ENCODE measurements at places on chromosomes 13 and 19.

DNA sequence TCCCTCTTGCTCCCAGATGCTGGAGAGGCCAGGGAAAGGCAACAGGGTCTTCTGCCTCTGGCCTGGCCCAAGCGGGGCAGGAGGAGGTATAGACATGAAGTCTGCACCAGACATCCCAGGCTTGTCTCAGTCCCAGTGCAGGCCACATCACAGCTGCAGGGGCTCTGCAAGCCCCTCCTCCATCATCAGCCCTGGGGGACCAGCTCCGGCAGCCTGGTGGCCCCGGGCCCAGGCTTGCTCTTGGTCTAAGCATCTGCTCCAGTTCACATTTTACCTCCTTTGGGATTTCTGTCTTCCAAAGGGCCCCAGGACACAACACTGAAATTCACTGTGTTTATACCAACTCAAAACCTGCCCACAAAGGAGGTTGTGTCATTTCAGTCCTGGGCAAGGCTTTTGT lies 359.4 kb downstream of the ZNF536 start:
- DNase-seq, result no peak

DNA sequence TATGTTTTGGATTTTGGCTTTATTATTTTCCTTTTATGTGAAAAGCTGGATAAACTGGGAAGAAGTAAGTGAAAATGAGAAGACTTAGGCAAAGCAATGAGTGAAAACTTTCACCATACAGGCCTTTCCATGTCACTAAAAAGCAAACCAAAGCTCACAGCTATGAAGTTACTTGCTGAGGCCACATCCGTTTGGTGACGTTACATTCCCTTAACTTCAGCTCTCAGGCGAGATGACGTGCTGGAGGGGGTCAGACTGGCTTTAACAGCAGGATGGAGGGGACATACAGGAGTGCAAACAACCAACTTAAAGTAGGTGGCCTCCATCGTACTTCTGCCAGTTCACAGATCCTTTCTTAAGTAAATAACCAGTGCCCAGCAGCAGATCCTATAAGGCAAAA lies 522.3 kb downstream of the MYO16 start:
- no peak for DNase-seq

DNA sequence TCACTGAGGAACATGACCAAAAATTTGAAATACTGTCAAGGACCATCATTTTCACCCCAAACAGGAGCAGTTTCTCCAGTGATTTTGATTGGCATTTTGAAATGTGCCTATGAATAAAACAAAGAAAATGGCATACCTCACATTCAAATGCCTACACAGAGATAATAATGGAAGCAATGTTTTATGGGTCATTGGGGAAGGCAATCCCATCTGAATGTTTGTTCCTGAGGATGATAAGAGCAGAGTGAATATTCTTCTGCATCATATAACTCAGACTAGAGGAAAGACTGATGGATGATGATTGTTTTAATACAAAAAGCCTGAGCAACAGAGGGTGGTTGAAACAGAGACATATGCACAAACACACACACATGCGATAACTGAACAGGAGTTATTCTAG lies 2749.9 kb downstream of the PCDH9 start:
- DNase-seq, result no peak

- no peak for DNase-seq
These were observed 165.2 kb downstream of the SHISA2 start for GRCh38 chr13:25886438-25887214.

- peak; percentile 79 for DNase-seq
These were observed at the start of gene ESD for GRCh38 chr13:46796515-46797474. ESD (minus strand) TSS chr13:46797161; CDS start chr13:46791413, 5,748 bp downstream.

DNA sequence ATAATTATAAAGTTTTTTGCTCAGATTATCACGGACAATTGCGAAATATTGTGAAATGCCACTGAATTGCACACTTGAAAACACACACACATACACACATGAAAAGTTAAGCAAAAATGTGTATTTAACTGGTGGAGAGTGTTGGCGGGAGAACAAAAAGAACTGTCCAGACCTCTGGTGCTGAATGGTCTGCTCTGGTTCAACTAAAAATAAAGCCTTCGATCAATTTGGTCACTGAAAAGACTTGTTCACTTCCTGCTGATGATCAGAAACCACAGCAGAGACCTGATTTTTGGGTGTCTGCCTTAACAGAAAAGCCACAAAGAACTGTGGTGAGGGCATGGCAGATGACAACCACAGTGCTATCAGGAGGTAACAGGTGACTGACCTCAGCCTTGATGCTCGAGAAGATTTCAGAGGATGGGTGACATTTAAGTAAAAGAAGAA lies 4.0 kb upstream of the IGFL1 start:
- no peak for DNase-seq

DNA sequence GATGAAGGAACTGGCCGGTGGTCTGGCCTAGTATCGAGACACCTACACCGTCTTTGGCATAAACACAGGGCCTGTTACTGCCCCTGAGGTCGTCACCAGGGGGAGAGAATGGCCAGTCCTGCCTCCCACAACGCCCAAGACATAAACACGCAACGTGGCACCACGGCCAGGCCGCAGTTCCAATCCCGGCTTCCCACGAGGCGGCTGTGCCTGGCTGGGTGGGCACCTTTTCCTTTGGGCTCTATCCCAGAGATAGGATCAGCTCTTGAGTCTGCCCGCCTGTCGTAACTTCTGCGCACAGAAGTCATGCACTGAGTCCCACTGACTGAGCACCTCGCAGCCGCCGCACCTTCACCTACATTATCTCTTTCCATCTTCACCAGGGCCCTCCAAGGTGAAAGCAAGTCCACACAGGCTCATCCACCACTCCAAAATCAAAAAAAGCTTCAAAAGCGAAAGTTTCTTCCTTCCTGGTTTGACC lies 1.1 kb downstream of the MIER2 start:
- no peak for DNase-seq

DNA sequence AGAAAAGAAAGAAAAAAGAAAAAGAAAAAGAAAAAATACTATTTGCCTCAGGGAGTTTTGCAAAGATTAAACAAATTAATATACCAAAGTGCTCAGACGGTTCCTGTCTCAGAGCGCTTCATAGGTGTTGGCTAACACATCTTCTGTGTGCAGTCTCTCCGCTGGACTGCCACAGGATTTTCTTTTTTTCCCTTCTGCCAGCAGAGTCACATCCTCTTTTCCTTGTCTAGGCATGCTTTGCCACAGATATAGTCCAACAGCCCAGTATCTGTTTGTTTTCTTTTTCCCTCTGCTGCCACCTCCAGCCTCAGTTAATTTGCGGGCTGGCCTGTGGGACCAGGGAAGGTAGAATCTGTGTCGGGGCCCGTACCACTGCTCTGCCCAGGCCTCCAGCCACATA lies 3.4 kb upstream of the URAD start:
- DNase-seq, result no peak

DNA sequence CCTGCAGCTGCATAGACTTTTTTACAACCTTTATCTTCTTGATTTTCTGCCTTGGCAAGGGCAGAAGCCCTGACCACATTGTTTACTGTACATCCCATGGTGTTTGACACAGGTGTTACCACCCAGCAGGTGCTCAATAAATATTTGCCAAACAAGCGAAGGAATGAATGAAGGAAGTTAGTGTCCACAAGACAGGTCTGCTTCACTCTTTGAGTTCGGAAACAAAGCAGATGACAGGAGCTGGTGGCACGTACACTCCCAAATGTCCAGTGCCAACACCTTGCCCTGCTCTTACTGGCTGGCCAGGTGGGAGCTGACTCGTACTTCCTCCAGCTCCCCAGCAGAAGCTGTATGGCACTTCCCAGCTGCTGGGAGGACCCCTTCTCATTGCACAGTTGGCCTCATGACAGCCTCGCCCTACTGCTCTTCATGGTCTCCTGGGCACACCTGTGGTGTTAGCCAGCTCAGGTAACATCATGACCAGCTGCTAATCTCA lies 22.0 kb upstream of the MUC16 start:
- no peak for DNase-seq

DNA sequence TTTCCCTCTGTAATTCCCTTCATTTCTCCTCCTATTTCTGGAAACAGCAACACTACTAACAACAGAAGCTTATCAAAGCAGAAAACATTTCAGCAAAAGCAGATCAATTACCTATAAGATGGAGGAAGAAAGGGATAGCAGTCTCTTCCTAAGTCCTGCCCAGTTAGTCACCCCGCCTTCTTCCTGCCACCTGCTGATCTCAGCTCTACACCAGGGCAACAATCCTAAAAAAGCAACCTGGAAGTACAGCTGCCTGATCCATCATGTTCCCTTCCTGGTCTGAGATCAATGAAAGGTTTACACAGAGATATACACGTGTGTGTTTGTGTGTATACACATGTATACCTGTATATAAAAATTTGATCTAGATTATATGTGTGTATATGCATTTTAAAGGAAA lies 59.4 kb downstream of the TSC22D1 start:
- DNase-seq, result no peak

- DNase-seq, result no peak
These were observed 9.9 kb downstream of the N4BP2L1 start for GRCh38 chr13:32417995-32418394.

GRCh38 chr19:18388100-18388959 lies 2.4 kb downstream of the GDF15 start:
- peak; percentile 62 for DNase-seq

DNA sequence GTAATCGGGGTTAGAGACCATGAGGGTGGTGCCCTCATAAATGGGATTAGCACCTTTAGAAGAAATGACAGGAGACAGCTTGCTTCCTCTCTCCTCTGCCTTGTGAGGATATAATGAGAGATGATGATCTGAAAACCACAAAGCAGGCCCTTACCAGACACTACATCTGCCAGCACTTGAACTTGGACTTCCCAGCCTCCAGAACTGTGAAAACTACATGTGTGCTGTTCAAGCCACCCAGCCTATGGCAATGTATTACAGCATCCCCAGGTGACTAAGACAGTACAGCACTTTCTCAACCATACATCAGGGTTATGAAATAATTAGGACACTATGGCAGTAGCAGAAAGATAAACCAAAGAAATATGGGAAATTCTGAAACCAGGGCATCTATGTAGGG lies 7.4 kb downstream of the ZNF564 start:
- DNase-seq, result no peak

- DNase-seq, result no peak
These were observed 3.7 kb upstream of the PEX11G start for GRCh38 chr19:7492558-7492957.

- no peak for DNase-seq
These were observed 550 bp downstream of the ZNF383 start for GRCh38 chr19:37218592-37218935.

DNA sequence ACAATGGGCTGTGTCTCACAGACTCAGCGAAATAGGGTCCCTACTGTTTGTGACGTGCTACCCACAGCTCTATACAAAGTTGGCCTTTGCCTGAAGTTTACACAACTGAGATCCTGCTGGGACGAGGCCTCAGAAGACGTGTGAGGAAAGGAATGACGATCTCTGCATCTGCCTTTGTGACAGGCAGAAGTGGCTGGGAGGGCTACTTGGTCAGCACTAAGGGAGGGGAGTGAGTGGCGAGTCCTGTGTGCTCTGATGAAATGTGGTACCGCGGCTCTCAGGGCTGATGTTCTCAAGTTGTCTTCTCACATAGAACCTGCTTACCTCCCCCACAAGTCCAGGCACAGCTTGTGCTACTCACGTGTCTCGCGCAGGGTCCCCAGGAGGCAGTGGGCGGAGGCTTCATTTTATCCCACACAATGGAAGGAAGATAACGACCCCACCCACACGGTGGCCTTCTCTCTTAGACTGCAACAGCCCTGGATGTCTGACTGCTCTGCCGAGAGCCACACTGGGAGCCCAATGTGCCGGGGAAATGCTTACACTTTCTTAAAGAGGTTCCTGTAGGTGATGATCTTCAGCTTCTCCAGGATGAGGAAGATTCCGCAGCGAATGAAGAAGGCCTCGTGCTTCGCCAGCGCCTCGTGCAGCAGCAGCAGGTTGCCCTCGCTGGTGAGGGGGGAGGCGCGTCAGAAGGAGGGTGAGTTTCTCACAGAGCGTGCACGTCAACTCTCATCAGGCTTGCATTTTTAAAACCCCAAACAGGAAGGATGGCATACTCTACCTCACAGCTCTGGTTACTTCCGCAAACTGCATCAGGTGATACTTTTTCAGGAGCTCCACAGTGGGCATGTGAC lies 21.2 kb downstream of the PROZ start:
- DNase-seq, result no peak

- no peak for DNase-seq
These were observed 2.2 kb downstream of the SPTBN4 start for GRCh38 chr19:40469011-40469410.

- no peak for DNase-seq
These were observed 38.4 kb downstream of the LTBP4 start for GRCh38 chr19:40639638-40639982.

DNA sequence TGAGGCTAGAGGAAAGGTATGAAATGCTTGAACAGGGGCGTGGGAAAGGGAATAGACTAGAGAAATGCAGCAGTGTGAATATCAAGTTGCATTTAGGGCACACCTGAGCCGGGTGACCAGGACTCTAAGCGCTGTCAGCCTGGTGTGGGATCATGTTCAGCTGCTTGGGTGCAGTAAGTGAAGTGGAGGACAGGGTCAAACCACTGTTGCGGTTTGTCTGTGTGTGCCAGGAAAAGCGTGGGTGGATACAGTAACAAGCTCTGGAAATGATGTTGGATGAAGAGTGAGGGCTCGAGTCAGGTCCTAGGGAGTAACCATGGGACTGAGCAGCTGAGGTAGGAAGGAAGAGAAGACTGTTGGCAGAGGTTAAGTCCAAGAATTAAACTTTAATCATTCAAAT lies 15.8 kb downstream of the DGKH start:
- no peak for DNase-seq
